Gastrocnemius medialis (tissue), 4 donors: ENCODE measurements at places on chromosomes 5 and 9. TPM values are rescaled to one million over a fixed set of nuclear protein-coding genes. Genes with fewer than 3 reads are reported as not detected.

Gene TNFSF8
- not detected for total RNA-seq

Gene PTGDS
- total RNA-seq: 2.3 TPM

Gene NACC2
- total RNA-seq: 48.4 TPM

DNA sequence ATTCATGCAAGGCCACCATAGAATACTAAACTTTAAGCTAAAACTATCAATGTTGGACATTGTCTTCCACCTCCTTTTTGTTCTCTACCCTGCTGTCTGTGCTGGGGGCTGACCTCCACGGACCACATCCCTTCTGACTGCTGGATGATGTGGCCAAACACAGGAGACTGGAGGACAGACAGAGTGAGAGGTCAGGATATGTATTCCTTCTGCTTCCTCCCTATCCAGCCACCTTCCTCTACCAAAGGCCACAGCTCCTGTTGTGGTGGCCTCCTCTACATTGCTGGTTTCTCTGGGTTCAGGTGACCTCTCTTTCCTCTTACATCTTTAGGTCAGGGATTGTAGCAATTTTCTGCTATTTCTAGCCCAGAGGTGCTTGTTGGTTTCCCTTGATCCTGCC, 148.1 kb downstream of the ACTBL2 start:
- no peaks in the 10 kb centered on the region for H3K27me3 ChIP-seq
- no peak overlapping the region for H3K27ac ChIP-seq
- no peak overlapping the region for H3K4me3 ChIP-seq
- no peaks in the 10 kb centered on the region for H3K4me1 ChIP-seq
- DNase-seq: no peak
- H3K36me3 ChIP-seq: no peaks in the 10 kb centered on the region

Gene LIFR
- 80.0 TPM for total RNA-seq
